Testis (tissue), 5 donors: ENCODE measurements at places on chromosomes 16 and 17. TPM values are rescaled to one million over a fixed set of nuclear protein-coding genes. Genes with fewer than 3 reads are reported as not detected.

PMP22 gene
- total RNA-seq: 49.2 TPM

DNA sequence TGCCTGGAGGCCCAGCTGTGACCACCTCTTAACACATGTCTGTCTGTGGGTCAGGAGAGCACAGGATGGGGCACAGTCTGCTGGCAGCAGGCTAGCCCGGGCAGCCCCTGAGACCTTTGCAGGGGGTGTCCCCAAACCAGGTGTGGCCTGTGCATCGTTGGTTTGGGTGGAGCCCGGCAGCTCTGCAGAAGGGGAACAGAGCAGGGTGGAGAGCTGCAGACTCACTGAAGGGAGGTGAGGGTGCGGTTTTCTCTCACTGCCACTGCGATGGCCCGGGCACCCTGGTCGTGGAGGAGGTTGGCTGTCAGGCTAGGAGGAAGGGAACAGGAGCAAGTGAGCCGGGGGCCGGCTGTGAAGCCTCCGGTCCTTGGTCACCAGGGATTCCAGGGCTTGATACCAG lies 28.8 kb downstream of the NLRC3 start:
- DNase-seq: no peak

- DNase-seq: no peak
Measured at GRCh38 chr17:70187383-70187782, 18.1 kb downstream of the KCNJ2 start.

SDR42E2 gene
- total RNA-seq: 0.31 TPM

DNA sequence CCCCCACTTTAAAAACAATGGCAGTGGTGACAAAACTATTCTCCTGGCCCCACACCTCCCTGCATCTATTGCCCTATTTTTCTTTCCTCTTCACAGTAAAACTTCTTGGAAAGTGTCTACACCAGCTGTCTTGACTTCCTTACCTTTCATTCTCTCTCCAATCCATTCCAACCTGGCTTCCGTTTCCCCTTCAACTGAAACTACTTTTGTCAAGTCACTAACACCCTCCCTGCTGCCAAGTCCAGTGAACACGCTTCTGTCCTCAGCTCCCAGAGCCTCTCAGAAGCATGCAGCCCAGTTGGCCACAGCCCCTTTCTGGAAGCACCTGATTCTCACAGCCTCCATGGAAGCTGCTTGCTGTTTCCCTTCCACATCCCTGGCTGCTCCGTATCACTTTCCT lies 4.0 kb upstream of the SCN4A start:
- no peak for DNase-seq

WBP2 gene
- total RNA-seq: 96.1 TPM

TMEM204 gene
- total RNA-seq: 21.4 TPM

SULT1A2 gene
- total RNA-seq: 1.1 TPM

MED9 gene
- 42.6 TPM for total RNA-seq
